Amniotic stem cell (primary cell): ENCODE measurements at places on chromosomes 5 and 9.

- no peak for DNase-seq
Observed at GRCh38 chr5:50435168-50435567, 5.9 kb downstream of the EMB start.

- DNase-seq: no peak
Observed at GRCh38 chr9:32716955-32717543, 66.3 kb upstream of the TMEM215 start.

DNA sequence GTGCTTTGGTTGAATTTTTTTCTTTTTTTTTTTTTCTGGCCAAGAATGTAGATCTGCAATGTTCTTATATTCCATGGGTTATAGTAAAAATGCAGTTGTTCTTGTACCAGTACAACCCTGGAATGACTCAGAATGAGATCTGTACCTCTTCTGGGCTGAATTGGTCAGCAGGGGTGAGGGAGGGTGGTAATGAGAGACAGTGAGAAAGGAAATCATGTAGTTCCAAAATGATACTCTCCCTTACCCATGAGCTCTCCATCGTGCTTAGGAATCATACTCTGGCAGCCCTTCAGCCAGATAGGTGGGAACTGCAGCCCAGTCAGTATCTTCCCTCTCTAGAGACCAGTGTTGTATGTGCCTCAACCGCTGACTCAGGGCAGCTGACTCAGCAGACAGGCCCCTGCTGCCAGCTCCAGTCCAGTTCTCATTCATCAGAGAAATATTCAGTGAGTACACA is 2.1 kb upstream of the GLIS3 start:
- peak; percentile 71 for DNase-seq

- DNase-seq: peak; percentile 57
Observed at GRCh38 chr5:143986516-143987212, 174.7 kb downstream of the HMHB1 start.

DNA sequence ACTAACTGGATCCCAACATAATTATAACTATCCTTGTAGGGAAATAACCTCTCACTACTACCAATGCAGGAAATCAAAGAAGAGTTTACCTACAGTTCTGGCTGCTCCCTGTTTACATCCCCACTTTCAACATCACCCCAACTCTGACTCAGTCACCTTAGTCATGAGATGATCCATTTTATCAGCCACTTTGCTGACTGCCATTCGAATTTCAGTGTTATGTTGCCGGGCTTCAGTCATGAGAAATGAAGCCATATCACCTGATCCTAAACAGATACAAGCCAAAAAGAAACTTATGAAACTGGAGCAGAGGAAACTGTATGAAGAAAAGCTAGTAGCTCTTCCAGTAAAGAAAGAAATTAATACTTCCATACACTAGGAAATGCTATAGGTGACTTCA is 33.7 kb downstream of the SLC31A2 start:
- DNase-seq: no peak

DNA sequence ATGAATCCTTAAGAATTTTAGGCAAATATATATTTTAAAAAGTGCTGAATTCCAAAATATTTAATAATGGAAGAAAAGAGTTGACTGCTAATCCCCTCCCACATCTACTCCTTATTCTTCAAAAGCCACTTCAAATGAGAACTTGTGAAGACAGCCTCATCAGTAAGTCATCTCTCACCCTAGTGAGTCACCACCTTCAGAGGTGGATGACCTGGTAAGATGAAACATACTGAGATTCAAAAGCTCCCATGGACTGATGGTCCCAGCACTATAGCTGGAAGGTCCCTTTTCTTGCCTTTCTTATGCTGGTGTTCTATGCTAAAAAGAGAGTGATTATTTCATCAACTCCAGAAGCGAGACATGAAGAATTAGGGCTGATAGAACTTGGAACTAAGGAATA is 37.8 kb upstream of the SPDL1 start:
- DNase-seq: no peak
